ENCODE measurements at places on chromosomes 2 and 18. TPM values are rescaled to one million over a fixed set of nuclear protein-coding genes. Genes with fewer than 3 reads are reported as not detected.

Gene ERBB4
- total RNA-seq = 127 TPM

Gene ADAM23
- total RNA-seq = 18.9 TPM

Gene CPS1
- total RNA-seq = 6.6 TPM

Gene SPATS2L
- 43.8 TPM for total RNA-seq

Gene MAP3K2
- total RNA-seq = 62.1 TPM

DNA sequence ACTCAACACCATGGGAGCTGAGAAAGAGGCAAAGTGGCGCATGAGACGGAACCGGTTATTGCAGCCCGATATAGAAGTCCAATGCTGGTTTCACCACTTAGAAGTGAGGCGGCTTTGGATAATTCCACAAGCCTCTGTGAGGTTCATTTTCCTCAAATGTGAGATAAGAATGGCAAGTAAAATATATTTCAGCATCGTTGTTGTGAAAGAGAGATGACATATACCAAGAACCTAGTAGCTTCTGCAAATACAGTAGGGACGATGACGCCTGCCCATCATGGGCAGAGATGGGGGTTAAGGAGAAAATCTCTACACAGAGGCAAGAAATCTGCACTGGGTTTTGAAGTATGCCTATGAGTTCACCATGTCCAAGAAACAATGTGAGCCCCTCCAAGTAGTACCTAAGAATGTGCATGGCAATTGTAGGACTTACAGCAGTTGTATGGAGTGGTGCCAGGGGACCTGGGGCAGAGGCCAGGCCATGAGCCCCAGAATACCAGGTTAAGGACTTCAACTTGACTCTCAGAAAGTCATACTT, 352.0 kb downstream of the RNF144A start:
- DNase-seq = no peak

- no peak for DNase-seq
Observed at GRCh38 chr2:197606180-197606579, 69.2 kb downstream of the RFTN2 start.

DNA sequence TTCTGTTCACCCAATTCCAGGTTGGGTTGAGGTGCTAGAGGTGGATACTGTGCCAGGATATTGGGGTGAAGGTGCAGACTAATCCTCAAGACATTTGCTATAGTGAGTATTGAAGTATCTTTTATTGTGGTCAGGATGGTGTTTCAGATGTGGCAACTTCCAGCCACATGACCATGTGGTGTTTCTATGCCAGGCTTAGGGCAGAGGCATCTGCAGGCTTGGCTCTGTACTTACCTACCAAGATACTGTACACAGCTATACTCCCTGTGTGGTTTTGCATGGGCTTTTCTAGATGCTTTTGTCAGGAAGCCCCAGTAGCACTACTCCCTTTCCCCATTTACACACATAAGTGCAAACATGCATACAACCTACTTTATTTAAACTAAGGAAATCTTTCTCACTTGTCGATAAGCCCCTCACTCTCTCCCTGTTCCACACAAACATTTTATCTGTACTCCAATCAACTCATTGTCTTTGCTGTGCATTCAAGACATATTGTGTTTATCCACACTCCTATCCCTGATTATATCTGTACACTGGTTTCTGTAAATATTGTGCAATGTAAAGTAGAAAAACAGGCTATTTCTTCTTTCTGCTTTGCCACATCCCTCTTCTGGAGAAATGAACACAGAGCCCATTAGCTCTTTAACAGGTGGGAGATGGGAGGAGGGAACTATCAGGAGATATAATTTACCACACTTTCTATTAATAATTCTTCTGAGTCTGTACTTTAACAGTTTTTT, 12.3 kb downstream of the ARL6IP6 start:
- no peak for DNase-seq

GRCh38 chr2:11248-11941, 34.9 kb downstream of the FAM110C start:
- DNase-seq = no peak

- no peak for DNase-seq
Observed at GRCh38 chr2:177598326-177599138, 206.0 kb downstream of the AGPS start.

- DNase-seq = no peak
Observed at GRCh38 chr2:122007577-122007976, 252.1 kb downstream of the TSN start.
